LHCN-M2 (cell line): ENCODE measurements at places on chromosomes 7 and 10. TPM values are rescaled to one million over a fixed set of nuclear protein-coding genes. Genes with fewer than 3 reads are reported as not detected.

DNA sequence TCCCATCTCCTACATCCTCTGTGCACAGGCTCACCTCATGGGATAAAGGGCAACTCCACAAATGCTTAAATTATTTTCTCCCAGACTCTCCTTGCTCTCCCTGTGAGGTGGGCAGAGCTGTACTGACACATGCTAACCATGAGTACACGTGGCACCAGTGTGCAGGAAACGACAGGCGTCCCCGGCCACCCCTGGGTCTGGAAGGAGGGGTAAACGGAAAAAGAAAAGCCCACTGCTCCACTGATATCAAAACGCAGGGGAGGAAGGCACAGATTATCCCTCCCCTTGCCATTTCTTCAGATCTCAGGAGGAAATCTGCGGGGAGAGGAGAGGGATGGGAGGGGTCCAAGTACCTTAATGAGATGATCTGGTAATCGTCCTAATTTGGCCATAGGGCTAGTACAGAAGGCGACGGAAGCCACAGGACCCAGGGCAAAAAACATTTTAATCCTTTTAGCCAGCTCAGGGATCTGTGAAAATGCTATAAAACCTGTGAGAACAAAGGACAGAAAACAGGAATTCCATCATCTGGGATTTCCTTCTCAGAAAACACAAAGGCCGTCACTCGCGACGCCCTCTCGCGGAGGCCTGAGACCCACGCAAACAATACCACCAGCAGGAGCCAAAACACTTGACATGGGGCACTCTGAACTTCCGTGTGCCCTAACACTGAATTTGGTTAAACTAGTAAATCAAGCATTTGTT lies 17.8 kb upstream of the CH25H start:
- no peak for DNase-seq

DNA sequence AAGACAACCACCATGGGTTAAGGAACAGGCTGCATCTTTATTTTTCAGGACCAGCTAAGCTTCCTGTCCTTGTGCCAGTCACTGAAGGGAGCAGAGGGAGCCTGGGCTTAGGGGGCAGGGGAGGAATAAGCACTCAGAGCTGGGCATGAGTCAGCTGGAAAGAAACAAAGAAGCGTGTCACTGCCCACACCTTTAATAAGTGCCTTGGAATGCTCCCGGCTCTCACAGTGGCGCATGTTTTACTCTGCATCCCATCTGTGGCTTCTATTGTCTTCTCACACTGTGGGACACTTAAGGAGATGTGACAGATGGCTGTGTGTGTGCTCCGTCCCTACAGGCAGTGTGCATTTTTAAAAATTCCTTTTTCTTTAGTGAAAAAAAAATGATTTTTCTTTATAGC lies 71.7 kb downstream of the MTURN start:
- DNase-seq = peak; percentile 81

- DNase-seq = no peak
Observed at GRCh38 chr10:103603382-103603781, 109.9 kb downstream of the NEURL1 start.

DNA sequence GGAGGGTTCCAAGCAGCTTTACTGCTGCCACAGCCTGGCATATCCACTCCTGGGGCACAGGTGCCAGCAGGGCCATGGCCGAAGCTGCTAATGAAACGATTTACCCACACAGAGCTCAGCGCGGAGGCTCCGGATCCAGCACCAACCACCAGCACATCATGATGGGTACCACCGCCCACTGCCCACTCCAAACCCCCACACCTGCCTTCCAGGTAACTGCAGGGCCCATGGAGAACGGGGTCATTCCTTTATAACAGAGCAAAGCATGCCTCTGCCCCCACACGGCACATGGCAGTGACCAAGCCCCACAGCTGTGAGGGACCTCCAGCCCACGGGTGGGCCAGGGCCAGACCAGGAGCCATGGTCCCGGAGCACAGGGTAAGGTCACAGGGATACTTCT lies 53.2 kb downstream of the EBF3 start:
- no peak for DNase-seq

GRCh38 chr10:113232928-113233511 lies 283.0 kb downstream of the TCF7L2 start:
- DNase-seq = no peak

TMEM236 gene
- under 0.01 TPM in 2 replicates for total RNA-seq

DRGX gene
- total RNA-seq = not detected in 2 replicates

TMEM213 gene
- total RNA-seq = not detected in 2 replicates

WNT2 gene
- total RNA-seq = not detected in 2 replicates
